ENCODE measurements at places on chromosomes 3 and 15.
A peak's percentile ranks its signal among the peaks of the same experiment; 100 is the strongest.

DNA sequence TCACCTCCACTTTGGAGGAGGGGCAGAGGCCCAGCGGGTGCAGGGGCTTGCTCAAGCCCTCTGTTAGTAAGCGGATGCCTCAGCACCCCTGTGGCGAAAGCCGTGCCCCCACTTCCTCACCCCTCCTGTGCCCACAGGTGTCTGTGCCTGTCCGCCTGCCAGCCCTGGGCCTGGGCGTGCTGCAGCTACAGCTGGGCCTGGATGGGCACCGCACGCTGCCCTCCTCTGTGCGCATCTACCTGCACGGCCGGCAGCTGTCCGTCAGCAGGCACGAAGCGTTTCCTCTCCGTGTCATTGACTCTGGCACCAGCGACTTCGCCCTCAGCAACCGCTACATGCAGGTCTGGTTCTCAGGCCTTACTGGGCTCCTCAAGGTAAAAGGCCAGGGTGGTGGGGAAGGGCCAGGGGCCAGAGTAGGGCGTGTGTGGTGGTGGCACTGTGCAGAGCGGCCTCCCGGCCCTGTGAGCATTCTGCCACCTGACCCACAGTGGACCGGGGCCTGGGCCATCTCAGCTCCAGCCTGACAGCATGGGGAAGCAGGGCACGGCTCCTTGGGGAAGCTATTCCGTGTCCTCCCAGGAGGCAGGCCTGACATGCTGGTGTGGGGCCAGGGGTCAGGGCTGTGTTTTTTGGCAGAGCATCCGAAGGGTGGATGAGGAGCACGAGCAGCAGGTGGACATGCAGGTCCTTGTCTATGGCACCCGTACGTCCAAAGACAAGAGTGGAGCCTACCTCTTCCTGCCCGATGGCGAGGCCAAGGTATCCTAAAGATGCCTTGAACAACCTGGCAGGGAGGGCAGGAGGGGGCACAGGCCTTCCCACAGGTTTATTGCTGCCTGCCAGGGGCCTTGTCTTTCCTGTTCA, 9.0 kb downstream of the MAN2A2 start:
- no peak for DNase-seq

DNA sequence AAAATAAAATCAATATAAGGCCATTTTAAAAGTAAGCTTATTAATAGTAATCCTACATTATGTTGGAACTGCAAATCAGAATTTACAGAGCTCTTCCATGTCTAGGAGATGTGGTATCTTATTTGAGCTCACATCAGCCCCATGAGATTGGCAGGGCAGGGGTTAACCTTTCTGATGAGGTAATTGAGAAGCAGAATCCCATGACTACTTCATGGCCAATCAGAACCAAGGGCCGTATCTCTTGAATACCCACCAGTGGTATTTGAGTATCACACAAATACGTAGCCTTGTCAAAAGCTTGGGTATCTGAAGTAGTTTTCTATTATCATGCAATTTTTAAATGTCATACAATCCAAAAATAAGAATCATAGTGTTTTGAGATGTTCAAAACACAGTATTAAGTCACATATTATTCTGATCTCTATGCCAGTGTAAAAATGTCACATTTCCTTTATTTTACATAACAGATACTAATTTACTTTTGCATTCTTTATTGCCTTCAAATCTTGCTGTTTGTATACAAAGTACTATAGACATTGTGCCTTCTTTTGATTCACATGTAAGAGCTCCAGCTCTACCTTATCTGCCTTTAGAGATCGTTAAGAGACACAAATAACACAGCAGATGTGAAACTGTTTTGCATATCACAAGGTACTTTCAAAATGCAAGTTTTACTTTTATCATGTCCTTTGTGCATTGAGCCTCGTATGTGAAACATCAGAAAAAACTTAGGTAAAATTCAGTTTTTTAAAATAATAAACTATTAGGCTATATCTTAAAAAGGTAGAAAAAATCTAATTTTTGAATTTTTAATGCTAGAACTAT, 251.7 kb upstream of the GOLGA6L4 start:
- no peak for DNase-seq

GRCh38 chr3:43866529-43867353, 176.0 kb downstream of the ABHD5 start:
- DNase-seq: no peak

DNA sequence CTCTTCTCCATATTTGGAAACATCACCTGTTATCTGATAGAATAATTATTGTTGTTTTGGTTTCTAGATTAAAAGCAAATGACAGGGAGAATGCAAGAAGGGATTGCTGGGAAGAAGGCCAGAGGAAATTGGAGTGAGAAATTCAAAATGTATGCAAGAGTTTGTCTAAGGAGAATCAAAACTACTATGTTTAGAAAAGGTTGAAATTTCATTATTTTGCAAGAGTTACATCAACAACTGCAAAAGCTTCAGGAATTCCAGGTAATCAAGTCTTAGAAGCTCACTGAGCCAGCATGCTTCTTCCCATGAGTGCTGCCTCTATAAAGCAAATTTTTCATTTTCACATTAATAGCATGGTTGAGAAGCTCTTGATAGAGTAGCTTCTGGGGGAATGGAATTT, 177.2 kb upstream of the GBE1 start:
- no peak for DNase-seq

- no peak for DNase-seq
Measured at GRCh38 chr3:8887435-8888300, 75.6 kb downstream of the RAD18 start.

- no peak for DNase-seq
Measured at GRCh38 chr15:45612790-45613415, 21.9 kb upstream of the SQOR start.

GRCh38 chr3:174270841-174271240, 588.3 kb upstream of the NAALADL2 start:
- DNase-seq: no peak

GRCh38 chr3:159922193-159922840, 66.3 kb upstream of the IL12A start:
- no peak for DNase-seq

GRCh38 chr15:71183063-71183462, 67.8 kb downstream of the THSD4 start:
- no peak for DNase-seq

- no peak for DNase-seq
Measured at GRCh38 chr3:147304756-147305155, 101.6 kb downstream of the ZIC4 start.

GRCh38 chr3:23785097-23785645, 20.6 kb upstream of the UBE2E1 start:
- DNase-seq: no peak

DNA sequence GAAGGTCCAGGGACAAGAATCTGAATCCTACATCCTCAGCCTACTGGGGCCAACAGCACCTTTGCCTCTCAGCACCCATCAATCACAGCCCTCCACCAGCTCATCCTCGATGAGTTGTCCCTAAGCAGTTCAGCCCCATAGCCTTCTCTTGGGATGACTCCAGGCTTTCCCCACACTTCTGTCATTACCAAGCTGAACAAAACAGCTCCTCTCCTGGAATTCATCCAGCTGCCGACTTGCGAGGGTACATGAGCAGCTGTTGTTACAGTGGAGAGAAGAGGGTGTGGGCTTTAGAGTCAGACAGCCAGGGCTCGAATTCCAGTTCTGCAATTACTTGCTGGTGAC, 69.0 kb upstream of the THBS1 start:
- peak; percentile 9 for DNase-seq

DNA sequence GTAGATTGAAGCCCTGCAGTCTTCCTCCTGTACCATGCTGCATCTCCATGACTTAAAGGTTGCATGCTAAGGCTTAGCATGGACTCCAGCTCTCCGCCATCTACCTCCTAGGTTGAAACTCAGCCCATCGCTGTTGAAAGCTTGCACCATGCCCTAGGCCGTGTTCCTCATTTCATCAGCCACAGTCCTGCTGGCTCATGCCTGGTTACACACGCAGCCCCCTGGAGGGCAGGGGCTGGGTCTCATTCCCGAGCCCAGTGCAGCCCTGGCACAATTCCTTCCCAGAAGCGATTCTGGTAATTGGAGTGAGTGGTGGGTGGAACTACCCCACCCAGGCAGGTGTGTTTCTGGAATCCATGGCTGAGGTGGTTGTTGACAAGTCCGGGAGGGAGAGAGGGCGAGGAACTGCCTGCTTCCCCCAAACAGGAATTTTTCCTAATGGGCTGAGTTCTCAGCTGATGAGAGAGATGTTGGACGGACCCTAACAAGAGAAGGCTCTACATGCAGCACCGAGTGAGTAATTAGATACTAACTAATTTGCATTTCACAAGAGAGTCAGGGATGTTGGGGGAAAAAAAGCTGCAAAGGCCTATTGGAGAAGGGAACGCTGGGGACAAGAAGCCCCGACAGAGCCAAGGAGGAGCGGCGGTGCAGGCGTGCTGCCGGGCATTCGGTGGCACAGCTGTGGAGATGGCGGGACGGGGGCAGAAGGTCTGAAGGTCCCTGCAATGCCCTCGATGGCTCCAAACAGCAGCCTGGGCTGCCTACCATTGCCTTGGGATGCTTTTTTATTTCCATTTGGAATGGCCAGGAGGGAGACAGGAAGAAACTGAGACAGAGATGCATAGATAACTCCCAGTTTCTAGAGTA, 92.3 kb upstream of the TLE3 start:
- DNase-seq: no peak

GRCh38 chr3:133930341-133930933, 34.8 kb upstream of the RAB6B start:
- DNase-seq: no peak

DNA sequence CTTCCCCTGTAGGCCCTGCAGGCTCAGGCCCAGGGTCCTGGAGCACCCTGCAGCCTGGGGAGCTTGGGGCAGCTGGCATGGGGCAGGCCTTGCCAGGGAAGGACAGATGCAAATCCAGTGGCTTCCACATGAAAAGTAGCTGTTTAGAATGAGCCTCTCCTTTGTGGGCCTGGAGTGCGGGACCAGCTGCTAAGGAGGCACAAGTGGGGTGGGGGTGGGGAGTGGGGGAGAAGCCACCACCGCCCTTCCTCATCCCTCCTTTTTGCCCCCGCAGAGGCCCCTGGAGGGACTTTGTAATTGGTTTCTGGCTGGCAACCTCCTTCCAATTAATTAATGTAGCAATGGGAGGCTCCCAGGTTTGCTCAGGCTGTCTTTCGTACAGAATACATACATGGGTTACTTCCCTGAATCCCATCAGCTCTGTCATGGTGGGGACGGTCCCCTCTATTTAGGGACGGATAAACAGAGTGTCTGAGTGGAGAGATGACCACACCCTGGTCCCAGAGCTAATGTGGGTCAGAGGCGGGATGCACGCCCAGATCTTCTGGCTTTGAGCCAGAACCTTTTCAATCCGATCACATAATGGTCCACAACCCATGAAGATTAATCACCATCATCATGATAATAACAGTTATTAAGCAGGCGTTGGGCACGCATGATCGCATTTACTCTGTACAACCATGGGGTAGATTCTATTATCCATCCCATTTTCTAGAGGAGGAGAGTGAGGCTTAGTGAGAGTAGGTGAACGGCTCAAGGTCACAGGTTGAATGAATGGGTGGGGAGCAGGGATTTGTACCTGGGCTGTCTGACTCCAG, 6.2 kb downstream of the CORO2B start:
- peak; percentile 21 for DNase-seq

DNA sequence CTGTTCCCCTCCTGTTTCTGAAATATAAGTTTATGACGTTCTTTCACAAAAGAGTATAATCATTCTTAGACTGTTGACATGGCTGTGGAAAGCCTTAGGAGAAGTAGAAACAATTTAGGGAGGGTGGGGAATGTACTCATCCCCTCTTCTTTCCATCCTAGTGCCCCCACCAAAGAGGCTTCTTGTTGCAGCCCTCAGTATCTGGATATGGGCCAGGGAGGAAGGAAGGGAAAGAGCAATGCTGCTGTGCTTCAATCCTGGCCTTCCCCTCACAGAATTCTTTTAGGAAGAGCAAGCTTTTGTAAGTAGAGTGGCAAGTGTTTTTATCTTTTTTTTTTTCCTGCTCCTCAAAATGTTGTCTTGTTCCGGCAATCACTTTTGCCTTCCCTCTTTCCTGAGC, 1.7 kb downstream of the INAFM2 start:
- DNase-seq: no peak

DNA sequence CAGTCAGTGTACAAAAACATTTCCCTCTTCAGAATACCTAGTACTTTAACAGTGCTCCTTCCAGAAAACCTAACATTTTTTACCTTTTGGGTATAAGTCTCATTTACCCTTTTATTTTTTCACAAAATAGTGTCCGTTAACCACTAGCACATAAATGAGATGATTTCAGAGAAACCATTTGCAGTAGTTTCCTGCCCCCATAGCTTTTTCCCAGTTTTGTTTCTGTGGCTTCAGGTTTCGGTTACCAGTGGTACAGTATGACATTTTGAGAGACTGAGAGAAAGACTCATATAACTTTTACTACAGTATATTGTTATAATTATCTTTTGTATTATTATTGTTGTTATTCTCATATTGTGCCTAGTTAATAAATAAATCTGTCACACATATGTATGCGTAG, 6.2 kb upstream of the RBMS3 start:
- DNase-seq: no peak

DNA sequence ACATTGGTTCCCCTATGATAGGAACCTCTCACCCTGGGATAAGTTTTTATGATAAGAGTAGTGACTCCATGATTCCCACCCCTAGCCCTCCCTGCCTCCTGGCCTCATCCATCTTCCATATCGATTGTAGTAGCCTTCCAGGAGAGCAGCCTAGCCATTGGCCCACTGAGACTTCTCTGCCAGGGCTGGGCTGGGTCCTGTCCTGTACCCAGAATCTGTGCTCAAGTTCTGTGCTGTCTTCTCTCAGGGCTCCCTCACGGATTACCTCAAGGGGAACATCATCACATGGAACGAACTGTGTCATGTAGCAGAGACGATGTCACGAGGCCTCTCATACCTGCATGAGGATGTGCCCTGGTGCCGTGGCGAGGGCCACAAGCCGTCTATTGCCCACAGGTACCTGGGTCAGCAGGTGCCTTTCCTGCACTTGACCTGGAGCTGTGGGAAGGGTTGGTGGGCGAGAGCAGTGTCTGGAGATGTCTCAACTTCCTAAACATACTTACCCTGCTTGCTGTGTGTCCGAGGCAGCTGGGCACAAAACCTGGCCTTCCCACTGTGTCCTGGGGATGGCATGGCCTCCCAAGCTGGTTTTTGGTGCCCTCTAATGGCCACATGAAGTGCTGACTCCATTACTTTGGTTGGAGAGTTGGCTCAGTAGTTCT, 16.6 kb upstream of the EXOG start:
- DNase-seq: peak; percentile 6

- no peak for DNase-seq
Measured at GRCh38 chr3:175585898-175586297, 726.8 kb downstream of the NAALADL2 start.

GRCh38 chr15:80343554-80343992, 60.6 kb upstream of the ARNT2 start:
- DNase-seq: no peak

DNA sequence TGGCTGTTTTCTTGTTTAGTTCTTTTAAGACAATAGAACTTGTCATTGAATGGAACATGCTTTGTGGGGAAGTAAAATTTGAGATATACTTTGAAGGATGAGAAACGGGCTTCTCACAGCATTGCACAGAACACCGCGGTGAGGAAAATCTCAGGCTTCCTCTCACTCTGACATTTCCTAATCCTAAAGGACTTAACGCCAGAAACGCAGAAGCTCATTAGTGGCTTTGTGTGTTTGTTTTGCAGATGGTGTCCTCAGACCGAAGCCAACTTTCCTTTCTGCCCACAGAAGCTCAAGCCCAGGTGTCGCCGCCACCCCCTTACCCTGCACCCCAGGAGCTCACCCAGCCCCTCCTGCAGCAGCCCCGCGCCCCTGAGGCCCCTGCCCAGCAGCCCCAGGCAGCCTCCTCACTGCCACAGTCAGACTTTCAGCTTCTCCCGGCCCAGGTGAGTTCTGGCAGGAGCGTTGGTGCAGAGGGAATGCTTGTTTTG, 78.9 kb upstream of the BLM start:
- peak; percentile 62 for DNase-seq

- no peak for DNase-seq
Measured at GRCh38 chr15:97691078-97691477, 269.4 kb upstream of the ARRDC4 start.
